ENCODE measurements at places on chromosomes 16 and 17.

DNA sequence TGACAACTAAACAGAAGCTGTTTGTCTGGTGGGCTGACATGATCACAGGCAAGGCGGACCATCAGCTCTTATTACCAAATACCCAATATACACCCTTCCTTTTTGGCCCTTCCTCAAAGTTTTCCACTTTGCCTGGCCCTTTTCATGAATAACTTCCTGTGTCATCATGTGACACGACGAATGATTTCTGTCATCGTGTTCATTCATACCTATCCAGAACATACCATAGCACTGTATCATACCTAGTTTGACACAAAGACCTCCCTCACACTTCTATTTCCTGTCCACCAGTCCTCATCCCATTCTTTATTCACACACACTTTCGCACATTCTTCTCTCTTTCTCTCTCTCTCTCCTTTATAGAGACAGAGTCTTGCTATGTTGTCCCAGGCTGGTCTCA, 131.8 kb downstream of the STX8 start:
- DNase-seq = no peak

GRCh38 chr16:71904239-71904638, 8.9 kb downstream of the IST1 start:
- no peak for DNase-seq

- DNase-seq = no peak
Observed at GRCh38 chr16:24853830-24854229, 8.1 kb downstream of the SLC5A11 start.

GRCh38 chr17:7839876-7840261, 5.9 kb downstream of the KDM6B start:
- DNase-seq = no peak

- DNase-seq = no peak
Observed at GRCh38 chr16:48087639-48088038, 68.2 kb downstream of the ABCC12 start.

- DNase-seq = no peak
Observed at GRCh38 chr17:21089145-21089544, 37.6 kb upstream of the DHRS7B start.

DNA sequence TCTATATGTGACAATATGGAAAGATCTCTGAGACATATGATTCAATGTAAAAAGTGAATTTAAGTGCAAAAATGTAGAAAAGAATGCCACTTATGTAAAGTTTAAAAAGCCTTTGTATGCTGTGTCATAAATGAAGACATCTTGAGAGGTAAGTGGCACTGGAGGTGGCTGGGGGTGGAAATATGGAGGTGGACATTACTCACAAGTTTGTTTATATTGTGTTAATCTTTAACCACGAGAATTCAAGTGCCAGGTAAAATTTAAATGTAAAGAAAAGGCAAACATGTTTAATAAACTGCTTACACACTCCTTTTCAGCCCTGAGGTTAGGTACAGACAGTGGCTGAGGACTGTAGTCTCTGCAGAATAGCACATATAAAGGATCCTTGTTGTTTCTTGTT, 235.1 kb downstream of the ABCC12 start:
- DNase-seq = no peak

DNA sequence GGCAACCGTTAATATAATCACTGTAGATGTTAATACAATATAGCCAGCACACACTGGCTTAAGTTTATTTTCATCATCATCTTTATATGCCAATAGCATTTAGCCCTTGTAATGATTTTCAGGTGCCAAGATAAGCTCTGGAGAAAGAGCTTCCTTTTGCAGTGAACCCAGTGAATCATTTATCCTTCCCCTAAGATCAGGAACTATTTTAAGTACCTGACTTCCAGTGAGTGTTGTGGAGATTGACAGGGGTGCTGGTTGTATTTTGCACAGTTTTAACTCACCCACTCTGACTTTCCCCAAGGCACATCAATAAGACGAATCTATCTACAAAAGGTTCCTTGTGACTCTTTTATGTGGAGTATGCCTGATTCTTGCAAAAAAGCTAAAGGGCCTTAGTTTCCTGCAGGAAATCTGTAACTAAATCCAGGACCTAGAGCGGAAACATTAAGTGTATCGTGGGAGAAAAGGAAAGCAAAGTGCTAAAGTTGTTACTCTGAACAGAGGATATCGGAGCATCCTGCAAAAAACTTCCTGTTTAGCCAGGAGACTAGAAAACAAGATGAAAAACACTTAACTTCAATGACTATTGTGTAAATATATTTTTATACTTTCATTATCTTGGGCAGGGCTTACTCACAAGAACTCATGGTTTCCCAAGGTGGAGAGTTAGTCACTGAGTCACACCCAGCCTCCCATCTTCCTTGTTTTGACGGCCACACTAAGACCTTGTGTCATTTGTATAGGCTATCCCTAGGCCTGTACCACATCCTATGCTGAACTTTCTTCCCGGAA, 183.6 kb downstream of the MAP2K6 start:
- no peak for DNase-seq

GRCh38 chr17:73313526-73314127, 1.8 kb upstream of the CDC42EP4 start:
- no peak for DNase-seq

DNA sequence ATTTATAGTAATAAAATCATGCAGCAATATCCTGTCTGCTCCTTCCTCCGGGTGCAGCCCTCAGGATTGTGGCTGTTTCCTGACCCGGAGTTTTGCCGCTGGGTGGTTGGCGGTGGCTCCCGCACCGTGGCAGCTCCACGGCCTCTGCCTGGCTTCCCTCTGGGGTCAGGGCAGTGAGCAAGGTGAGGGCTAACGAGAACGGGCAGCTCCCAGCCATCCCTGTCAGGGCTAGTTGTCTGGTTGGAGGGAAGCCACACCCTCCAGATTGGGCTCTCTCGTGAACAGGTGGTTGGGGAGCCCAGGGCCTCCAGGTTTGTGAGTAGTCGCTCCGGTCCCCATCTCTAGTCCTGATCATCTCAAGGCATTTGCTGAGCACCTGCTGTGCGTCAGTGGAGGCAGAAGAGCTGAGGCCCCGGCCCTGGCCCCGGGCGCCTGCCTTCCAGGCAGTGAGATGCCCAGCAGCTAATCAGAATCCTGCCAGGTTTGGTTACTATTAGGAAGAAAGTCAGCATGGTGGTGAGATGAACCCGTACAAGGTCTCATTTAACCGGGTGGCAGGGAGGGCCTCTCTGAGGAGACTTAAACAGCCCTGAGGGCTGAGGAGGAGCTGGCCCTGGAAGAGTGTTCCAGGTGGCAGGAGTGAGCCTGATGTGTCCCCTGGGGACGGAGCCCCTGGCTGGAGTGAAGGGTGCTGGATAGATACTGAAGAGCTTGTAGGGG, 2.3 kb upstream of the NUDT16L1 start:
- DNase-seq = no peak

GRCh38 chr17:21029515-21029914, 13.3 kb downstream of the USP22 start:
- DNase-seq = no peak

- no peak for DNase-seq
Observed at GRCh38 chr16:8967132-8967821, 3.6 kb upstream of the USP7 start.

GRCh38 chr16:19746561-19746960, 28.5 kb downstream of the IQCK start:
- no peak for DNase-seq

- no peak for DNase-seq
Observed at GRCh38 chr17:40278414-40278813, 9.3 kb upstream of the CDC6 start.

GRCh38 chr16:88882358-88883030, 16.0 kb upstream of the PABPN1L start:
- DNase-seq = no peak

DNA sequence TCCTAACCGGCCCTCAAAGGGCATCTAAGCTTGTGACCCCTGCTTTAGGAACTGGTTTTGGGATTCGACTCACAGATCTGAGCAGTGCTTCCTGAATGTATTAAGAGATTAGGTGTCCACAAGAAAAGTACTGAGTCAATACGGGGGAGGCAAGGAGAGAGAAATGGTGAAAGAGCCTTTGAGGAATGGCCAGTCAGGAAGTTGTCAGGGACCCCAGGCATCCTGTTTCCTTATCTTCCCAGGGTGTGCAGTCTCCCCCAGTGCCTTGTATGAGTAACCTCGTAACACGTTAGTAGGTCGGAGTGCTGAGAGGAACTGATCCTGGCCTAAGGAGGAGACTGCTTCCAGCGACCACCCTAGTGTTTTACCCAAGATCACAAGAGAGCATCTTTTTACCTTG, 16.4 kb upstream of the TMED6 start:
- no peak for DNase-seq

DNA sequence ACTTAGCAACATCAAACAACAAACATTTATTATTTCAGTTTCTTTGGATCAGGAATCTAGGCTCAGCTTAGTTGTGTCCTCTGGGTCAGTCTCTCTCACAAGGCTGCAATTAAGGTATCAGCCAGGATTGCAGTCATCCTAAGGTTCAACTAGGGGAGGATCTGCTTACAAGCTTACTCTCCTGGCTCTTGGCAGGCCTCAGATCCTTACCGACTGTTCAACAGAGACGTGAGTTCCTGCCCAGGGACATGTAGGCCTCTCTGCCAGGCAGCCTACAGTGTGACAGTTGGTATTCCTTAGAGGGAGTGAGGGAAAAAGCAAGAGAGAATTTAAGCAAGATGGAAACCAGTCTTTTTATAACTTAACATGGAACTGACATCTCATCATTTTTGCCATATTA, 294.0 kb downstream of the ZFHX3 start:
- no peak for DNase-seq

- DNase-seq = no peak
Observed at GRCh38 chr17:44763170-44763569, 4.4 kb downstream of the ADAM11 start.

DNA sequence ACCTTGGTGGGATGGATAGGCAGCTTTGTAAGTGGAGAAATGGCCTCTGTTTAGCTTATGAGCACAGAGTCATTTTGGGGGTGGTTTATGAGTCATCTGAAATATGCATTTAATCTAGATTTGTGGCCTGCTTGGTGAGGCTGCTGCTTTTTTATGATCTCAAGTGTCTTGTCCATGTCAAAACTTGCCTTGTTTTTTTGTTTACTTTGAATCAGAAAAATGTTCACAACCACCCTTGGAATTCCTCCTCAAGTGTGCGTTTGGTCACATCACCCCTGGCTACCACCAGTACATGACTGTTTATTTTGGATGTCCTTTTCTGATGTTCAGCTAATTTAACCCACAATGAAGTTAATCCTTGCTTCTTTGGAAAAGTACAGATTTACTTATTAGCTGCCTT, 64.6 kb downstream of the FTO start:
- no peak for DNase-seq

DNA sequence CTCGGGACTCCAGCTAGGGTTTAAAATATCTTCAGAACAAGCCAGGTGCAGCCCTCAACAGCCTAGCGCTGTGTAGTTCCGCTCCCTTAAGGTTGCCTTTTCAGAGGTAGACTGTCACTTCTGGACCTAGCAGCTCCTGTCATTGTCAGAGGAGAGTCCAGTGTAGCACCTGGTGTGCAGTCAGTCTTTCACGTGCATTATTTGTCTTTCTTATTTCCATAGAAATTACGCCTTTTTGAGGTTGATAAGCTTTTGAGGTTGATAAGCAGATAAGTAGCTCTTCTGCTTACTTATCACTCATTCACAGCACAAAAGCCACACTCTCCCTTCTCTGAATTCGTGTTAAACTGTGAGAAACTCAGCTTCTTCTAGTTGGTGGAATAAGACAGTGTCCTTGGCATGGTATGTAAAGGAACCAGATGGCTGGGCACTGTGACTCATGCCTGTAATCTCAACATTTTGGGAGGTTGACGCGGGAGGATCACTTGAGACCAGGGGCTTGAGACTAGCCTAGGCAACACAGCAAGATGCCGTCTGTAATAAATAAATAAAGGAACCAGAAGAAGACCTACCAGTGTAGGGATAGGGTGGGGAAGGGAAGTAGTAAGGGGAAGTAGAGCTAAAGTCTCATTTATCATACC, 10.2 kb downstream of the EEF2K start:
- no peak for DNase-seq

DNA sequence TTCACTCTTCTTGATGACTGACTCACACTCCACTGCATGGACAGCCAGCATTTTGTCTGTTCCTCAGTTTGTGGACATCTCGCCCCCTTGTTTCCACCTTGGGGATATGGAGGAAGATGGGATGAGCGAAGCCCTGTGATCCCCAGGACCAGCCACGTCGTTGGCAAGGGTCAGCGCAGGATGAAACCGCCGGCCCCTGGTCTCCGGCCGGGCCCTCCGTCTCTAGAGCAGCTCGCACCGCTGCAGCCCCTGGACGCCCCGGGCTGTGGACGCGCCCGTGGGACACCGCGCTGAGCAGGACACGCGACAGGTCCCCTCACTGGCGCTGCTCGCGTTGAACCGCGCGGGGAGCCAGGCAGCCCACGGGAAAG, 604 bp upstream of the ZC3H18 start:
- no peak for DNase-seq
